ENCODE measurements at places on chromosomes 4 and X.

DNA sequence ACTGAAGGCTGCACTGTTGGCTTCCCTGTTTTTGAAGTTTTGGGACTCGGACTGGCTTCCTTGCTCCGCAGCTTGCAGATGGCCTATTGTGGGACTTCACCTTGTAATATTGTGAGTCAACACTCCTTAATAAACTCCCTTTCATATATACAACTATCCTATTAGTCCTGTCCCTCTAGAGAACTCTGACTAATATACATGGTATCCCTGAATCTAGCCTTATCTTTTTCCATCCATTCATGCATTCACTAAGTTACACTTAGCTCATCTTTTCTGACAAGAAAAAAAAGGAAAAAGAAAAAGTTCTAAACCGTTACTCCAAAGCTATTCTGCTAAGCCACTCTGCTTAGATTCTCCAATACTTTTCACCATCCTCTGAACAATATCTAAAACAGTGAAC is 1260.2 kb upstream of the PCDH7 start:
- no peak for DNase-seq

DNA sequence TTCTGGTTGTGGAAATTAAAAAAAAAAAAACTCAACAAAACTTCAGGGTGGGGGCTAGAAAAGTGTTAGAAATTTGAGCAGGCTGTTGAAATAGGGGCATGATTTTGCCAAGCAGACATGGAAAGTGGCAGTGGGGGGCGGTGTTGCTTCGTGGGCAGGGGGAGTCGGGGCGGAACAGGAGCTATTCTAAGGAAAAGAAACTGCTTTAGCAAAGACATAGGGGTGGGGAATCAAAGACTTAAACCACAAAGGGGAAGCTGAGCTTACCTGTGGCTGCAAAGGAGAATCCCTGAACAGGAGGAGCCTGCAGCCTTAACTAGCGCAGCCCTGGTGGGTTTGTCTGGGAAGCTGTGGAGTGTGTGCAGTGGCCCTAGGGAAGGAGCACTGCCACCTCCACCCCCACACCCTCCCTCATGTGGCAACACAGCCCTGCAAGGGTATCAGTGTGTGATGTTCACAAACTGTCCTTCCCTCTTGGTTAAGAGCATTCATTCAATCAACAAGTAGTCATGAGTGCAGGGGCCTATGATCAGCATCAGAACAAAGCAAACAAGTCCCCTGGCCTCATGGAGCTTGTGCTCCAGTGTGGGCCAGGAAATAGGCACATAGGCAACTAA is 20.5 kb downstream of the SEL1L3 start:
- DNase-seq, result no peak

DNA sequence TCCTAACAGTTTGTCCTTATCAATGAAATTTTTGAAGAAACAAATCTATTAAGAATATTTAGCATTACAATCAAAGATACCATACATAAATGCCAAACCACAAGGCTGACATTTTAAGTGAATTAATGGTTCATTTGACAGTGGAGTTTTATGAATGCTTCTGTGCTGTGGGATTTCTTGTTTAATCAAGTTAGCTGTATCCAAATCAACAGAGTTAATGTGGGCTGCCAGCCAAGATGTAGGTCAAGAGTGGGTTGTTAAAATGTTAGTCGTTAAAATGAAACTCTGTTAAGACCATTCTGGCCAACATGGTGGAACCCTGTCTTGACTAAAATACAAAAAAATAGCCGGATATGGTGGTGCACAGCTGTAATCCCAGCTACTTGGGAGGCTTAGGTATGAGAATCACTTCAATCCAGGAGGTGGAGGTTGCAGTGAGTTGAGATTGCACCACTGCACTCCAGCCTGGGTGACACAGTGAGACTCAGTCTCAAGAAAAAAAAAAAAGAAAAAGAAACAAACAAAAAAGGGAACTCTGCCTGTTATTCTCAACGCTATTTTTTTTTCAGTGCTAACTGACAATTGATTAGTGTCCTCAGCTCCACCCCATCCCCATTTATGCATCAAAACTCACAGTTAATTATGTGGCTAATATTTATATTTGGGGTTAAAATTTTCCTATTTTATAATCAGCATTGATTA is 20.2 kb downstream of the GPAT3 start:
- DNase-seq, result no peak

GRCh38 chr4:120671538-120671937 is 251.0 kb downstream of the PRDM5 start:
- DNase-seq, result no peak

GRCh38 chr4:164753873-164754488 is at the start of gene SMIM31:
SMIM31 (plus strand) TSS chr4:164754131; CDS start chr4:164770444, 16,313 bp downstream.
- DNase-seq, result no peak

DNA sequence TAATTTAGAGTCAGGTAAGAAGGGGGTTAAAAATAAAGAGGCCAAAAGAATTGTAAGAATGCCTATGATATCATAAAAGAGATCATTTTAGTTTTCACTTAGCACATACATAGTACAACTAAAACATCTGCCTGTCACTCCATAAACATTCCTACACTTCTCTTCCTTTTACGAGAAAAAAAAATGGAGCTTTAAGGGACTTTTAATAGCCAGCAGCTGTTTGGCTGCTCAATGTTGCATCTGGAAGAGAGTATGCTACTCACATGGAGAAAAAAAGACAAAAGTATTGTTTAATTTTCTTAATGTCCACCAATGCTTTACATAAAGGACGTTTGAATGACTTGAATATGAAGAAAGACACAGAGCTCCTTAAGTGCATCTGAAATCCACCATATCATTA is 48.7 kb upstream of the TNIP3 start:
- no peak for DNase-seq

DNA sequence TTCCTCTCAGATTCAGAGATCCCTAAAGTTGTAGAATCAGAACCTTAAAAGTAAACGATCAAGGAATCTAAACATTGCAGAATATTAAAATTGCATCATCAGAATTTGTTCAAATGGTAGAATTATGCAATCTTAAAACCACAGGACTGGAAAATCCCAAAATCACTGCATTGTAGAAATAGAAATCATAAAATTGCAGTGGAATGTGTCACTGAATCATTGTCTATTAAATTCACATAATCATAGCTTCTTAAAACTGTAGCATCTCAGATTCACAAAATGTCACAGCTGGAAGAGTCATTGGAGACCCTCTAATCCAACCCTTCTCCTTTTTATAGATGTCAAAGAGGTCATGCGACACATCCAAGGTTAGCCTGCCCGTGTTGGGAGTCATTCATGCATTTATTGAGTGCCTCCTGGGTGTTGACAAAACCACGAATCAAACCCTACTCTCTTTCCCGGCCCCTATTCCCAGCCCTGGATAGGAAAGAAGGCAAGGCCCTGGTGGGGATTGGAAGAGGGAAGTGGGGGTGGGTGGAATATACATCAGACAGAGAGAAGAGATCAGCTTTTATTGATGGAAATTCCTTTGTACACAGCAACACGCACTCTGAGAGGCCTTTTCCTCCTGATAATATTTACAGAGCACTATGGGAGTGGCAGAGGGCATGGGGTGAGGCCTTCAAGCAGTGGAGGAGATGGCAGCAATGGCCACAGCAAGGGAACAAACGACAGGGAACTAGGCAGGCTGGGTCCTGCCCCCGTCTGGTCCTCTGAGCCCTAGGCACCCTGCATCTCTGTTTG is 15.4 kb downstream of the IQSEC2 start:
- no peak for DNase-seq

GRCh38 chr4:157447195-157447594 is 226.7 kb downstream of the GRIA2 start:
- DNase-seq, result no peak

DNA sequence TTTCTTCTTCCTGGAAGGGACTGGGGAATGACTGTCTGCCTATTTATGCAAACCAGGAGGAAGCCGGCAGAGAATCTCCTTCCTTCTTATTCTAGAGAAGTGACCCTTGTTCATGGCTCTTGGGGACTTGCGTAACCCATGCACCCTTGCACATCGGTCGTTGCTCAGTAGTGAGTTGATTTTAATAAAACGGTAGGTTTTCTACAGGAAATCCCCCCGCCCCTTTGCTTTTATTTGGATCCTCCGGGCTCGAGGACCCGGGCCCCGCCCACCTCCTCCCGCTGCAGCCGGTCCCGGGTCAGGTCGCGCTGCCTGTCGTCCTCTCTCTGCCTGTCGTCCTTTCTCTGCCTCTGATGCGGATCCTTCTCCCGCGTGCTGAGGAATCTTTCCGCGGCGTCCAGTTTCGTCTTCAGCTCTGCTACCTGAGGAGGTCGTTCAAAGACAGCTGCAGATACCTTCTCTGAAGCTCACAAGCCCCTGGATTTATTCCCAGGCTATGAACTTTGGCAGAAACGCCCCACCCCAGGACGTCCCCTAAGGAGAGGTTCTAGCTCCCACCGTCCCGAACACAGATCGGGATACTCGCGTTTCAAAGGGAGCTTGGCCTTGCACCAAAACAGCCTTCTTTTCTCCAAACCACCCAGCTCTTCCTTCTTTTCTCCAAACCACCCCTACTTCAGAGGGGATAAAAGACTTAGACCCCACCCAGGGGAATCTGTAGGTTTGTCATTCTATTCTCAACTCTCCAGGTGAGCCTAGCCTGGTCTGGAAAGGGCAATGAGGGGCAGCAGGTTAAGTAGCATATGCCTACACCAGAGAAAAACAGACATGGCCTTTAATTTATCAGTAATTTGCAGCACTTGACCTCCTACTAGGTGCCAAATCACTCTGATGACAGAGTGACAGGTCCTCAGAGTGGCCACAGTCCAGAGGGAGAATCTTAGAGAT is 7.0 kb downstream of the TNIP3 start:
- DNase-seq, result no peak

Measured in activated gamma-delta T cell treated with anti-CD3 and anti-CD28 coated beads, Interleukin-2, amount 50 U/mL, for 16 hours (primary cell).